ENCODE measurements at places on chromosomes 16 and 17.

DNA sequence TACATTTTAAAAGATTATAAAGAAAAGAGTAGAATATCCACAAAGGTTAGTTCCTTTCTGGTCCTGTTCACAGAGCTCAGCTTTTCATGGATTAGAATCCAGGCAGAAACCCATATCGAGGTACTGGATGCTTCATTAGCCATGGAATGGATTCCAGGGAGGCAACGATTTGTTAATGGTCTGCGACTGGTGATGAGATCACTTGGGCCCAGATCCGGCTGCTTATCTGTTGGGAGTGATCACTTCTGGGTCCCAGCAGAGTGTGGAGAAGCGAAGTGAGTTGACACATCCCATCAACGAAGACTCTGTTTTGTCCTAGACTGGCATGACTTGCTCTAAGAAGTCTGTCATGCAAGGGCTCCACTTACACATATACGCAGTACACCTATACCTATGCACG is 165.8 kb downstream of the MAF start:
- DNase-seq, result no peak

GRCh38 chr16:89805136-89805905 is 11.1 kb downstream of the FANCA start:
- no peak for DNase-seq

GRCh38 chr16:82328881-82329469 is 159.0 kb upstream of the MPHOSPH6 start:
- no peak for DNase-seq

DNA sequence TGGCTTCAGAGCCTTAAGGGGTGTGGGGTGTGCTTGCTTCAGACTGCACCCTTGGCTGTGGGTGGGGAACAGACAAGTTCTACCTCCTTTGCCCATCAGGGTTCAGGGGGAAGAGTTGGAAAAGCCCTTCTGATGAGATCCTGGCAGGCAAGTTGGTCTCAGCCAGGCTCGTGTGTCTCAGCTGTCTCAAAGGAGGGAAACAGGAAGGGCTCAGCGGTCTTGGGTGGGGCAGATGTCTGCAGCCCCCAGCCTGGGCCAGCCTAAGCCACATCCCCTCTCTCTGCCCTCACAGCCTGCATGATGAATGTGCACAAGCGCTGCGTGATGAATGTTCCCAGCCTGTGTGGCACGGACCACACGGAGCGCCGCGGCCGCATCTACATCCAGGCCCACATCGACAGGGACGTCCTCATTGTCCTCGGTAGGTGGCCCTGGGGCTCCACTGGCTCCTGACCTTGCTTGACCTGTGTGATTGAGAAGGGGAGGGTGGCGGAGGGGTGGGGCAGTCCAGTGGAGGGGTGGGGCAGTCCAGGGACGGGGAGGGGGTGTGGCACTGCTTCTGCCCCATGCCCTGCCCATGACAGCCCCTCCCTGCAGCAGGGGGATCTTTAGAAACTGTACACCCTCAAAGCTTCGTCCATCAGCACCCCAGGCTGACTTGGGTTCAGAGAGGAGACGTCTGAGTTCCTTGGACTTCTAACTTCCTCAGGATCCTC is 199.5 kb downstream of the PRKCB start:
- DNase-seq, result peak; percentile 19

DNA sequence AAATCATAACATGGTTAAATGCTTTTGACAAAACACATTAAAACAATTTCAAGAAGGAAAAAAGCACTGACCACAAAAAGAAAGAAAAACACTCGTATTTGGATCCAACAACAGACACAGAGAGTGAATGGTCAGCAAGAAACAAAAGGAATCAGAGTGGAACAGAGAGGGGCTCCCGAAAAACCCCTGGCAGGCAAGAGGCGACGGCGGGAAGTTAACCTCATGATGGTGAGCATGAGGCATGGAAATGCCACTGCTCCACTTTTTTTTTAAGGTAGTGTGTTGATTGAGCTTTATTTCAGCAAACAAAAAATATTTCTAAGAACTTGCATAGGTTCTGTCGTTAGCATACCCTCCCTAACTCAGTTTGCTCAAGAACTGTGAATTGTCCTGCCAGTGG is 32.1 kb upstream of the ST6GALNAC1 start:
- no peak for DNase-seq

GRCh38 chr17:14307560-14308024 is 6.7 kb downstream of the HS3ST3B1 start:
- DNase-seq, result no peak

DNA sequence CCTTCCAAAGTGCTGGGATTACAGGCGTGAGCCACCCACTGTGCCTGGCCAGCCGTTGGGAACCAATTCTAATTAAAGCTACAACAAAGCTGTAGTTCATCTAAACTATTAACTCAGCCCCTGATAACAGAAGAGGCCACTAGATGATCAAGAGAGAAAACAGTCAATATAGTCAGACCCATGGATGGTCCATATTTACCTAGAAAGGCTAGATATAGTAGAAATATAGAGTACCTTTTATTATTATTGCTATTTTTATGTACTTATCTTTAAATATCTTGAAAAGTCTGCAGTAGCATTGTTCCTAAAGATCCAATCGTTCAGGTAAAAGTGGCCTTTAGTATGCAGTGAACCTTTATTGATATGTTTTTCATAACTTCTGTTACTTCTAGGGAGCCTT is 43.2 kb downstream of the RNF213 start:
- DNase-seq, result no peak

DNA sequence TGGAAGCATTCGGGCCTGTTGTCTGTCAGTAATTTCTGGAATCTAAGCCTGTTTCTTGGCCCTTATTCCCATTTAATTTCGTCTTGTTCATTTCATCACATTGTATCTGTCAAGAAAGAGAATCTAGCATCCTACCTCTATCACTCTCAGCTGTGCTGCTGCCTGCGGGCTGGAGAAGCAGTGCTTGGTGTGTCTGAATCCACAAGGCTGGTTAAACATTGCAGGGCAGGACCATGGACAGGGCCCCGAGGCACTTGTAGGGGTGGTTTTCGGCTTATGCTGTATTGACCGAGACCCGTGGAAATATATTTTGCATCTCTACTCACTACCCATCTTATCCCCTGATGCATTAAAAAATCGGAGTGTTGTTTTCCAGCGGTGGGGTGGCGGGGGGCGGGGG is 3.1 kb downstream of the RAB11FIP4 start:
- DNase-seq, result no peak

GRCh38 chr16:63372283-63372682 is 1336.0 kb upstream of the CDH8 start:
- no peak for DNase-seq

- DNase-seq, result no peak
Observed at GRCh38 chr16:76503091-76503490, 225.9 kb downstream of the CNTNAP4 start.

- DNase-seq, result no peak
Observed at GRCh38 chr17:53406907-53407306, 415.8 kb upstream of the KIF2B start.

- DNase-seq, result no peak
Observed at GRCh38 chr16:23505671-23506605, 4.4 kb downstream of the GGA2 start.

DNA sequence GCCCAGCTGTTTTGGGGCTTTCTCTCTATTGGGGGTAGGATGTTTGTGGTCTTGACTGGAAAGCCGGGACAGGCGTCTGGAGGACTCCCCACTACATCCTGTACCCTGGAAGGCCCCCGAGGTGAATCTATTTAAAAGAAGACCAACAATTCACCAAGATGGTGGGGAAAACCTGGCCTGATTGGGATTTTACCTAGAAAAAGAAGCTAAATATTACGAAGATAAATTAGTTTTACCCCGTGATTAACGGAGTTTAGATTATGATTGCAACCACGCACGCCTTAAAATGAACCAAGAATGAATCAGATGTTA is 779 bp upstream of the CCDC102A start:
- DNase-seq, result no peak

- DNase-seq, result no peak
Observed at GRCh38 chr17:39603304-39604016, 4.3 kb downstream of the NEUROD2 start.
